GM23248 (cell line): ENCODE measurements at places on chromosomes 16 and 17.
A peak's percentile ranks its signal among the peaks of the same experiment; 100 is the strongest.

DNA sequence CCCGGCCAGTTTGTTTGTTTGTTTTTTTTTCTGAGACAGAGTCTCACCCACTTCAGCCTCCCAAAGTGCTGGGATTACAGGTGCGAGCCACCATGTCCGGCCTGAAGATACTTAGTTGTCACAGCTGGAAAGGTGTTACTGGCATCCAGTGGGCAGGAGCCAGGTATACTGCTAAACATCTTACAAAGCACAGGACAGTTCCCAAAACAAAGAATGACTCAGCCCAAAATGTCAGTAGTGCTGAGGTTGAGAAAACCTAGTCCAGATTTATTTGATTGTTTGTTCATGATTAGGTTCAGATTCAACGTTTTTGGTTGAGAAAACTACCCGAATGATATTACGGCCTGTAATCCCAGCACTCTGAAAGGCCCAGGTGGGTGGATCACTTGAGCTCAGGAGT is 18.6 kb upstream of the RABEP1 start:
- no peak for DNase-seq

- DNase-seq = peak; percentile 36
Observed at GRCh38 chr17:74211141-74211911, 2.0 kb upstream of the TTYH2 start.

DNA sequence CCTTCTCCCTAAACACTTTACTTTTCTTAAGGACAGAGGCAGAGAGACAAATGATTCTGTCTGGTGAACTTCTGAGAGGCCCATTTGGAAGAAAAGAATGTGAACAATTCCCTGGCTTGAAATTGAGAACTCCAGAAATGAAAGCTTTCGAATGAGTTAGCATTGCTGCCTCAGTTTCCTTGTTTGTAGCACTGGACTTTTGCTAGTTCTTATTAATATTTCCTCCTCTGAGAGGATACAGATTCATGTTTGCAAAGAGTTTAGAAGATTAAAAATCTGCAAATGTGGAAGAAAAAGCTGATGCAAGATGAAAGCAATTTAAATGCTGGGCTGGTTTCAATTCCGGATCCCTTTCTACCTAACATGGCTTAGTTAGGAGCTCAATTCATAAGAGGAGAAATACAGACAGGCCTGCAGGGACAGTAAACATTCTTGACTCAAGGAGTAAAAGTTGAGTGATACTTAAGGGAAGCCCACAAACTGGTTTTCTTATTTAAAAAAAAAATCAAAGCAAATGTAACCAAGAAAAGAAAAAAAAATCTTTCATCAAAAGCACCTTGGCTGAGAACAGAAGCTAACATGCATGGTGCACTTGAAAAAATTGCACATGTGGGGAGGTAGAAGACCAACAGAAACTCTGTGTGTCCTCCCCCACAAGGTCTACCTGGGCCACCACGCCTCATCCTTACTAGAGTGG is 27.1 kb downstream of the HNF1B start:
- peak; percentile 28 for DNase-seq

DNA sequence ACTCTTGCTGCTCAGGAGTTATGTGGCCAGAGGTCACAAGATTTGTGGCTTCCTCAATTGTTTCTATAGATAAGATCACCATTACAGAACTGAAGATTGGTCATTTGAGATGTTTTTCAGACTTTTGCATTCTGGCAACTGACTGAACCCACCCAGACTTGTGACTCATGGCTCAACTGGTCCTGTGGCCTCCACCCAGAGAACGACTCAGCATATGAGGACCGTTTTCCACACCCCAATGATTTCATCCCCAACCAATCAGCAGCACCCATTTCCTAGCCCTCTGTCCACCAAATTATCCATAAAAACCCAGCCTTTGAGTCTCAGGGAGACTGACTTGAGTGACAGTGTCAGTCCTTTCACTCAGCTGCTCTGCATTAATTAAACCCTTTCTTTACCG is 143.2 kb upstream of the ASIC2 start:
- peak; percentile 78 for DNase-seq

DNA sequence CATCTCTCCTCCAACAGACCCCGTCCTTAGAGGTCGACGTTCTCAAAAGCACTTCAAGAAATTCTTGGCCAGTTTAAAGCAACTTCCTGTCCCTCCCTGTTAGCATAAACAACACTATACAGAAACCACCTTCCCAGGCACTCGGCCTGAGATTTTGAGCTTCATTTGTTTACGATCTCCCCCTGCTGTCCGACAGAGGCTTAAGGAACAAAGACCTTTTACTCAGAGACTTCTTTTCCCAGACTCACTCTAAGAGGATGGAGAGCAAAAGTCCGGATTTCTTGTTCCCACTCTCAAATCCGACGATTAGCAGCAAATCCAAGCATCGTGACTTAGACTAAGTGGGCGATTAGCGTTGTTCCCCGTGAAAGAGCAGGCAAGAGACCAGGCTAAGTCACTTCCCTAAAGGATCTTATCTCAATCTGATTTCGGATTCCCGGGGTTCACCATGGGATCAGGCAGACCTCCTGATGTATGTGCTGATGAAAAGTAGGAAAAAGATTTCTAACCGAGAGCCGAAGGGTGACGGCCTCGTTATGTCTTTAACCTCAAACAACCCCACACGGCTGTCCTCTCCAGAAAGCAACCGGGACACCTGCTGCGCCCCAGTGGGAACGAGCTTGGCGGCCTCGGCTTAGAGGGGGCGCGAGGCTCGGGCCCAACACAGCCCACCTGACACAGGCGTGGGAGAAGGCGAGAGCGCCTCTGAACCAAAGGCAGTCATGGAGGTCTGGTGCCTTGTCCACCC is 598 bp downstream of the INPP5K start:
- peak; percentile 92 for DNase-seq

- peak; percentile 74 for DNase-seq
Observed at GRCh38 chr16:28218109-28218508, 6.3 kb upstream of the XPO6 start.

- DNase-seq = peak; percentile 62
Observed at GRCh38 chr17:33049781-33050414, 58.3 kb downstream of the SPACA3 start.

DNA sequence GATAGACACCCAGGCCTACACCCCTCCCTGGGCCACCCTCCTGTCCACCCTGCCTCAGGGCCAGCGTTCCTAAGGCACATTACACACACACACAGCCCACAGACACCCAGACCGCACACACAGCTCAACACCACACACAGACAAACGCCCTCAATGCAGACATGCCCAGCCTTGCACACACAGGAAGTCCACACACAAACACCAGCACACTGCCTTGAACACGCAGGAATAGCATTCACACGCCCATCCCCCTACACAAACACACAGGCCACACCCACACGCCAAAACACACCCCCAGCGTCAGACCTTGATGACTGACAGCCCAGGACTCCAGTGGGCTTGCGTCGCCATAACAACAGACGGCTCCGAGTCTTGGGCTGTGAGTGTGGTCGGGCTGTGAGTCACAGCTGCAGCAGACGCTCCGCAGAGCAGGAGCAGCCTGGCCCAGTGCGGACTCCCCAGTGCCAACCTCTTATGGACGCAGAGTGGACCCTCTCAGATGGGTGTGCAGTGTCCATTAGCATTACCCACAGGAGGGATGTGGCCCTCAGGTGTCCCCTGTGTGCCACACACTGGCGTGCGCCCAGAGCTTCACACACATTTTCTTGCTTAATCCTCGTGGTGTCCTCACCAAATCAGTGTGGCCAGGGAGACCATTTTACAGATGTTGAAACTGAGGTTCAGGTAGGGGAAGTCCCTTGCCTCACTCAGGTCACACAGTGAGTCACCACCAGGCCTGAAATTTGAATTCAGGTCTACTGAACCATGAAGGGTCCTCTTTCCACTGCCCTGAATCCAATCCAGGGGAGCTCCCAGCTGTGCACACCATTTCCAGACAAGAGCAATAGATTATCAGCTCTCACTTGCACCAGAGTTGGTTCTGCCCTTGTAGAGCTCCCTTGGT is 17.8 kb upstream of the RAI1 start:
- peak; percentile 98 for DNase-seq

DNA sequence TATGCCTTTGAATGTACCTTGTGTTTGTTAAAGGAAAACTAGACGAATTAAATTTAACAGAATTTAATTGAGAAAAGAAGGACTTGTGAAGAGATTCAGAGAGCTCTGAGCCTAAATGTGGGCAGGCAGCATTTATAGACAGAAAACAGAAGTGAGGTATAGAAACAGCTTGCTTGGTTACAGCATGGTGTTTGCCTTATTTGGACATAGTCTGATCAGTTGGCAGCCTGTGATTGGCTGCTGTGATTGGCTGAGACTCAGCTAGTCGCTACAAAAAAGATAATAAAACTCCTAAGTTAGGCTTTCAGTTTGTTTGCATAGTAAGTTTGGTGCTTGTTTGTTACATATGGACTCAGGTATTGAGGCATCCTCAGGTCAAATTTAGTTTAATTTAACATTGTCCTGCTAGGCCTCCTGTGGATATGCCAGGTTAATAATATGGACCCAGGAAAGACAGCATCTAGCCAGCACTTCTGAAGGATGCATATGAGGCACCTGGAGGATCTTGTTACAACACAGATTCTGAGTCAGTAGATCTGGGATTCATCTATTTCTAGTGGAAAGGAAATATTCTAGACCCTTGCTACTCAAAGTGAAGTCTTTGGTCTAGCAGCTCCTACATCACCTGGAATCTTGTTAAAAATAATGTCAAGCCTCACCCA is 43.4 kb downstream of the SLFN5 start:
- DNase-seq = no peak

DNA sequence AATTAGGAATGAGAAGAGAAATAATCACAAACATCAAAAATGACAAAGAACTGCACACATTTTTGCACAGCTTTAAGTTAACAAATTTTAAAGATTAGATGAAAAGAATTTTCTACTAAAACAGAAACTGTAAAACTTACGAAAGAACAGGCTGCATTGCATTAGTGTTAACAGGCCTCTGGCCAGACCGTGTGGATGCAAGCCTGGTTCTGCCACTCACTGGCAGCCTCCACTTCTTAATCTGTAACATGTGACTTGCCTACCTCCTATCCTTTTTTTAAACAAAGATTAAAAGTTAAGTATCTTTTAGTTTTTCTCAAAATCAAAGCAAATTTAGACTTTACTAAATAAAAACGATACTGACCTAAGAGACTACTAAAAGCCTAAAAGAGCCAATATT is 37.5 kb downstream of the CREBBP start:
- peak; percentile 74 for DNase-seq

- DNase-seq = peak; percentile 42
Observed at GRCh38 chr17:72515291-72516065, 394.7 kb downstream of the SOX9 start.

GRCh38 chr16:50144211-50144610 is 8.9 kb upstream of the TENT4B start:
- DNase-seq = no peak

GRCh38 chr17:83153681-83154310 is 74.4 kb downstream of the METRNL start:
- no peak for DNase-seq

DNA sequence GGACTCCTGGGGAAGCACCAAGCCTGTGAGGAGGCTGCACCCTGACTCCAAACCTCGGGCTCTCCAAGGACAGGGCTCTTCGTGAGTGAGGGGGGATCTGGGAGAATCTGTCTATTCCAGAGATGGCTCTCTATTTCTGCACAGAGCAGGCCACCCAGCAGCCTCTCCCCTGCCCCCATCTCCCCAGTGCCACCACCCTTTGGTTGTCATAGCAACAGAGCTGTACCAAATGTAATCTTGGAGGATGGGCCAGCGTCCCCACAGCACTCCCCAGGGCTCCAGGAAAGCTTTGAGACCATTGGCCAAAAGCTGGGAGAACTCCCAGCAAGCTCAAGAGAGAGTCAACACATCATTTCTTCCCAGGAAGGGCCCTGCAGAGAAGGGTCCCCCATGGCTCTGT is 49.3 kb downstream of the ABCC12 start:
- no peak for DNase-seq

- peak; percentile 46 for DNase-seq
Observed at GRCh38 chr16:85428168-85428898, 184.8 kb upstream of the GSE1 start.

DNA sequence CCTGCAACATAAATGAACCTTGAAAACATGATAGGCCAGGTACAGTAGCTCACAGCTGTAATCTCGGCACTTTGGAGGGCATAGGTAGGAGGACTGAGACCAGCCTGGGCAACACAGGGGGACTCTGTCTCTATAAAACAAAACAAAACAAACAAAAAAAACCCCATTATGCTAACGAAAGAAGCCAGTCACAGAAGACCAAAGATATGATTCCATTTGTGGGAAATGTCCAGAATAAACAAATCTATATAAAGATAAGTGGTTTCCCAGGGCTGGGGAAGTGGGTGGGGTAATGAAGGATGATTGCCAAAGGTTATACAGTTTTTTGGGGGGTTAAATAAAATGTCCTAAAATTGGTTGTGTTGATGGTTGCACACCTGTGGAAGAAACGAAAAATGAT is 36.5 kb upstream of the SIAH1 start:
- DNase-seq = no peak

DNA sequence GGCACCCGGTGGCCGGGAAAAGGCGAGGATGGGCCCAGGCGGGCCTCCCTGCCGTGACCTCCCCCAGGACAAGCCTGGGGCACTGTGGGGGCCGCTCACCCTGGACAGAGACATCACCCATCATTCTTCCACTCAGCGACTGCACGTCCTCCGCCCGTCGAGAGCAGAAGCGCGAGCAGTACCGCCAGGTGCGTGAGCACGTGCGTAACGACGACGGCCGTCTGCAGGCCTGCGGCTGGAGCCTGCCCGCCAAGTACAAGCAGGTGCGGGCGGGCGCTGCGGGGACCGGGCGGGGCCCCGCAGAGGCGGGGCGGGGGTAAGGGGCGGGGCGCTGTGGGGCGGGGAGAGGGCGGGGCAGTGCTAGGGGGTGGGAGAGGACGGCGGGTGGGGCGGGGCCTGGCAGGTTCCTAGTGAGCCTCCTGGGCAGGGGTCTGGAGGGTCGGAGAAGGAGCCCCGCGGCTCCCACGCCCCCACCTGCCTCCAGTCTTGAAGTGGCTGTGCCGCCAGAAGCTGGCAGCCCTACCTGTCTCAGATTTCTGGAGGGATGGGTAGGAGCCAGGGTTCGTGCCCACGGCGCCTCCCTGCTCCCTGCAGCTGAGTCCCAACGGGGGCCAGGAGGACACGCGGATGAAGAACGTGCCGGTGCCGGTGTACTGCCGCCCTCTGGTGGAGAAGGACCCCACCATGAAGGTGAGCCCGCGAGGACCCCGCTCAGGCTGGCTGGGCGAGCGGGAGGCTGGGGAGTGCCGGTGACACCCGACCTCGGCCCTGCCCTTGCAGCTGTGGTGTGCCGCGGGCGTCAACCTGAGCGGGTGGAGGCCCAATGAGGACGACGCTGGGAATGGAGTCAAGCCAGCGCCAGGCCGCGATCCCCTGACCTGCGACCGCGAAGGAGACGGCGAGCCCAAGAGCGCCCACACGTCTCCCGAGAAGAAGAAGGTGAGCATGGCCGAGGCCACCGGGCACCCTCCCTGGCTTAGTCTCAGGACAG is 7.5 kb downstream of the NME3 start:
- no peak for DNase-seq

DNA sequence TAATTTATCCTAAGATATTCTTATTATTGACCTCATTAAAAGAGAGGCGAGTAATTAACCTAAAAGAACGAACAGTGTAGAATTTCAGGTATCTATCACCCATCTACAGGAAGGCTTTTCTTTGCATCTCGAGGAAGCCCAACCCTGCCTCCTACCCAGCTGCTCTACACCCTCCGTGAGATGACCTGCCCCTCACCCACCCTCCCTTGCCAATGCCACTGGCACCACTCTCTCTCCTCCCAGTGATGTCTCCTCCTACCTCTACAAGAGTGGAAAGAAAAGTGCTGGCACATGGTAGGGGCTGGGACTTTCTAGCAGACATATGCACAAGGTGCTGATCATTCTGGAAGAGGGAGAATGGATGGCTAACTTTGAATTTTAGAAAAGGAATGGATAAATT is 22.9 kb upstream of the FOXJ1 start:
- DNase-seq = no peak

- DNase-seq = no peak
Observed at GRCh38 chr17:77884967-77885641, 73.4 kb upstream of the TNRC6C start.
